HCT116 (cell line): ENCODE measurements at places on chromosomes 2 and 18. TPM values are rescaled to one million over a fixed set of nuclear protein-coding genes. Genes with fewer than 3 reads are reported as not detected.
A peak's percentile ranks its signal among the peaks of the same experiment; 100 is the strongest.

DNA sequence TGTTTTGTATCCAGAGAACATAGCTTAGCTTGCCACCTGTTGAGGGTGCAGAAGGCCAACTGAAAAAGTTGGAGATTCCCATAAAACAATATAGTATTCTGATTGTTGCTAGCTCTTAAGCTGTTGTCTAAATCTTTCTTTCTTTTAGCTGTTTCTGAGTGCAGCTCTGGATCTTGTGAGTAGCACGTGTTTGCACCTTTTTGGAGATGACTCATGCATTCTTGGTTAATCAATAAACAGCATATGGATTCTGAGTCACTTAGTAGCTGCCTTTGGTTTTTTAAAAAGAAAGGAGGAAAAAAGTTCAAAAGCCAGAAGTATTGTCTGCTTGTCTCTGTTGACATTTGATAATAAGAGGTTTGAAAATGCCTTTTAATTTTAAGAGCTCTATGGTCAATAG is 483.0 kb upstream of the FSIP2 start:
- no peaks in the 10 kb centered on the region for H3K36me3 ChIP-seq
- H3K27me3 ChIP-seq, result no peaks in the 10 kb centered on the region
- no peak for DNase-seq
- H3K4me3 ChIP-seq, result no peak overlapping the region
- no peaks in the 10 kb centered on the region for H3K4me1 ChIP-seq

DNA sequence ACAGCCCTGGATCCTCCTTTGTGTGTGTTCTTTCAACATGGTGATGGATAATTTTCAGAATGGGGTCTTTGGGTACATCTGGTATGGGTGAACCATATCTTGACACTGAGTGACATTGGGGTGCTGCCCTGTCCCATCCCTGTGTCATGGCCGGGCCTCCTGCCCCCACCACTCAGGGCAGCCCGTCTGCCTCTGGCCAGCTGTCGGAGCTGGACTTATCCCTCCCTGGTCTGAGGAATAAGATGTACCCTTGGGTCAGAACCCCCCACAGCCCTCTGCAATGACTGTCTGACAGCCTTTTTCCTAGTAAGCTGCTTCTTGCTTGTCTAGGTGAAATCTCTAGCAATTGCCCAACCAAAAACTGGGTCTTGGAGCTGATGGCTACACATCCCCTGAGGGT is 142.9 kb downstream of the SH3RF3 start:
- no peak for DNase-seq
- H3K27me3 ChIP-seq, result peaks cover 12% of the 10 kb centered on the region; the same call in 1 of the 2 replicates
- no peaks in the 10 kb centered on the region for H3K4me1 ChIP-seq

DNA sequence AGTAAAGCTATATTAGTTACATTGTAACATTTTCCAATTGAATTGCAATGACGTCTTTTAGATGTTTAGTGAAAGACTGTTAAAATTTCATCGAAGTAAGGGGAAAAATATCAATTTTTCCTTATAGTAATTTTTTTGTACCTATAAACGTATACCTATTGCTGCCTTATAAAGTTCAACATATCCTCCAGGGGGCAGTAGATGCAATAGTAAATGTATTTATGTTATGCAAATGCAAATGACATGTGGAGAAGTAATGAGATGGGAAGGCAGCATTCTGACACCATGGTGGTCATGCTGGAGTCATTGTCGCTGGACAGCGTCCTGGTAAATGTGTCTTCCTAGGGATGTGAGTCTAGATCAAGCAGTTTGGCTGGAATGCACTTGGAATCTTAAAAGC is 38.7 kb downstream of the MSTN start:
- no peaks in the 10 kb centered on the region for H3K27me3 ChIP-seq
- H3K27ac ChIP-seq, result no peak overlapping the region
- no peaks in the 10 kb centered on the region for H3K4me1 ChIP-seq

DNA sequence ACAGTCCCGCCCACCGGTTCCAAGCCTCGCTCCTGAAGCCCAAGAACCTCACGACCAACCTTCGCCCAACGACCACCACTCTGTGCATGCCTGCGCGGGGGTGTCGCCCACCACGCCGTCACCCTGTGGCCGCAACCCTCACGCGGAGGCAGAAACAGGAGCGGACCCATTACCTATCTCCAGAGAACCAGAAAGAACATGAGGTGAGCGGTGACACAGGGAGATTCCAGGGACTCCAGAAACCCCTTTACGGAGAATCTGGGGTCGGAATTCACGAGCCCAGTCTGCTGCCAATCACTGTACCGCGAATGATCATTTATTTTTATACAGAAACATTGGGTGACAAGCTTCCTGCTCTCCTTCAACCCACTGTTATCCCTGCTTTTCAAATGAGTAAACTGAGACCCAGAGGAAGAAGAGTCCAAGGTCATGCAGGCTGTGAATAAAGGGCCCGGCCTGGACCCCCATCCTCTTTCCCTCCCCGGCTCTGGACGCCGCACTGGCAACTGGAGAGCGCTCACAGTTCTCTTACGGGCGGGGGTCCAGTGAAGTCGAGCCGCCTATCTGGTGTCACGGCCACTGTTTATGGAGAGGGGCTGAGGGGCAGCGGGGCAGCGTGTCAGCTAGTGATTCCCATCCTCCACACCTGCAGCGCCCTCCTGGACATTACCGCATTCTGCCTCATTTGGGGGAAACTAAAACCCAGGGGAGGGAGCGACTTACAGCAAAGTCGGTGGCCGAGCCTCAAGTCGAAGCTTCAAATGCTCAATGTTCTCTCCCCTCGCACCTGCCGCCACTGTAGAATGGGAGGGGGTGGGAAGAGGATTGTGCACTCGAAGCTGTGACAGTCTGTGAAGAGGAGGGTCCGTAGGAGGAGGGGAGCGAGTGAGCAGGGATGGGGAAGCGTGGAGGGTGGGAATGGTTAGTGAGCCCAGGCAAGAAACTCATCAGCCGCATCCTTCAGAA is 723 bp upstream of the SLC30A3 start:
- H3K27ac ChIP-seq, result no peak overlapping the region; the same call in 1 of the 2 replicates
- H3K4me3 ChIP-seq, result peak overlapping the region; percentile 73
- H3K4me1 ChIP-seq, result peaks cover 19% of the 10 kb centered on the region
- DNase-seq, result no peak

DNA sequence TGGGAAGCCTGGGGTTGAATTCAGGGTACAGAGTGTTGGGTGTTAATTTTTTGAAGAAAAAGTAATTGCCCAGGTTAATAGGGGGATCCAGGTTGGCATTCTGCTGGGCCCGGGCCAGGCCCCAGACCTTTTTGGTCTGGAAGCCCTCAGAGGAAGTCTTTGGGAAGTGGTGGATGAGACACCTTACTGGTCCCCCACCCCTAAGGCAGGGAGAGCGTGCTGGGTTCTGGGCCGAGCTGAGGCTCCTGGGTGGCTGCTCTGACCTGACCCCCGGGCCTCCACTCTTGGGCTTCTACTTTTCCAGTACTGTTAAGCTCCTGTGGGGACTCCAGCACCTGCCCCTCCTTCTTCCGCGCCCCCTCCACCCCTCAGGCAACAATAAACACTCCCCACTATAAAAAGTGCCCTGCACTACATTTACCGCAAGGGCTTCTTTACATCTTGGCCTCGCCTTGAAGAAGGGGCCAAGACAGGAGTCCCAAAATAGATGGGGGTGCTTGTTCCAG is 753 bp upstream of the HOXD3 start:
- H3K4me1 ChIP-seq, result no peaks in the 10 kb centered on the region

IL1A gene
- 0.10 TPM for total RNA-seq
